EL (cell line): ENCODE measurements at places on chromosomes 2 and 18.
A peak's percentile ranks its signal among the peaks of the same experiment; 100 is the strongest.

DNA sequence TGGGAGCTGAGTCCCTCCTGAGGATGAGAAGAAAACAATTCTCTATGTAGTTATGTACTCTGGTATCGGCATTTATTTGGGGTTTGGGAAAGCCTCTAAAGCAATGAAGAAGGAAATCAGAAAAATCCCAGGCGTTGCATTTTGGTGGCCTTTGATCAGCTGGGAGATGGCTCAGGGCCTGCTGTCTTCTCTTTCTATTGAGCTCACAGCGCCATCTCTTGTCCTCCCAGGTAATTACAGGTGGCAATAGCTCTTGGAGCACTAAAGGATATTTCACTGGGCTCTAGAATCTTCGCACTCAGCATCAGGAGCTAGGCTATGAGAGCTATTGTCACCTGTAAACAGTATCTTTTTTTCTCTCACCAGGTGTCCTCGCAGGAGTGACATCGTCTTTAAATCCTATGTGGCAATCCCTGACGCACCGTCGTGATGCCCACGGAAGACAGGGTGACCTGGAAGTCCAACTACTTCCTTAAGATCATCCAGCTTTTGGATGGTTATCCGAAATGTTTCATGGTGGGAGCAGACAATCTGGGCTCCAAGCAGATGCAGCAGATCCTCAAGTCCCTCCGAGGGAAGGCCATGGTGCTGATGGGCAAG is 76.1 kb upstream of the PMAIP1 start:
- peak; percentile 88 for DNase-seq

DNA sequence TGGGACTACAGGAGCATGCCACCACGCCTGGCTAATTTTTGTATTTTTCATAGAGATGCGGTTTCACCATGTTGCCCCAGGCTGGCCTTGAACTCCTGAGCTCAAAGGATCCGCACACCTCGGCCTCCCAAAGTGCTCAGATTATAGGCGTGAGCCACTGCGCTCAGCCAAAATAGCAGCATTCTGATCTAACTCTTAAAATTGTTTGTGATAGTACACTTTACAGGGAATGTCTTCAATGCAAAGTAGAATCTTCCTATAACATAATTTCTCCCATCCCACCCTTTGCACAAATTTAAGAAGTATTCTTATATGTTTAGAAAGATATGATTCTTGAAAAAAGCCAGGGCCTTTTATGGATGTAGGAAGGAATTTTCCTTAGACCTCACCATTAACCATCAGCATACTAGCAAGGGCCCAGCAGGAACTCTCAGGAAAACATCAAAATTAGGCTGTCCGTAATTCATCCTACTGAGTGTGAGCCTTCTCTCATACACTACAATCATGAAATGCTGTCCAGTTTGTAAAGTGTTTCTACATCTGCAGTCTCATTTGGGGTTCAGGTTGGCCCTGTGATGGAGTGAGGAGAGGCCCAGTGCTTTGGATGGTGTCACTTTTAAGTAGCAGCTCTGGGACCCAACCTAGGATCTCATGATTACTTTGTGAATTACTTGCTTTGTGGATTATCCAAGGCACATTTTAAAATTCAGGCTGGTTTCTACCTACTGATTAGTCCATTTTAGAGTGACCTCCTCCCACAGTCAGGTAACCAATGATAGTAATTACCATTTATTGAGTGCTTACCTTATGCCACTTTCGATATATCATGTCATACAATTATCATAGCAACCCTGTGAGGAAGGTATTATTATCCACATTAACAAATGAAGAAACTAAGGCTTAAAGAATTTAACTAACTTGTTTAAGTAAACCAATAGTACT is 37.5 kb upstream of the DLX1 start:
- no peak for DNase-seq

- no peak for DNase-seq
Measured at GRCh38 chr2:206836722-206837121, 71.3 kb downstream of the FASTKD2 start.

GRCh38 chr2:120352696-120353590 is 7.0 kb downstream of the INHBB start:
- peak; percentile 29 for DNase-seq

- no peak for DNase-seq
Measured at GRCh38 chr2:174967691-174968260, 37.4 kb downstream of the CHN1 start.

DNA sequence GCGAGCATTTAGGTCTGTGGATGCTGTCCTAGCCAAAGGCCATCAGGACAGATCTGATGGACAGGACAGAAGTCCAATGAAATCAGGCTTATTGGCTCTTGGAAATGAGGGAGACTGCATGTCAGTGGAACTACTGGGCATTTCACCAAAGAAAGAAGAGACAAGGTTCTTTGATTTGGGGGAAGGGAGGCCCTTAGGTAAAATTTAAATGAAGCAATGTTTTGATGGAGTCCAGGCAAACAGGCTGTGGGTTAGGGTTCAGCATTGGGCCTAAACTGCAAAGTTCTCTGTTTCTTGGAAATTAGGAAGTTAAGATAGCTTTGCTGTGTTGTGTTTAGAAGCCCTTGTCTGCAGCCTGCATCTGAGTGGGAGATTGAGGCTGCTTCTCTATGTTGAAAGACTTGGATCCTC is 31.6 kb upstream of the RNF149 start:
- no peak for DNase-seq
